Stimulated activated CD8-positive, alpha-beta memory T cell treated with anti-CD3 and anti-CD28 coated beads, Interleukin-15, amount 100 ng/mL, for 48 hours (primary cell): ENCODE measurements at places on chromosomes 6 and 20.

- DNase-seq, result no peak
Measured at GRCh38 chr6:151044465-151045441, 179.3 kb downstream of the MTHFD1L start.

- DNase-seq, result no peak
Measured at GRCh38 chr6:40894962-40895799, 143.8 kb downstream of the UNC5CL start.

DNA sequence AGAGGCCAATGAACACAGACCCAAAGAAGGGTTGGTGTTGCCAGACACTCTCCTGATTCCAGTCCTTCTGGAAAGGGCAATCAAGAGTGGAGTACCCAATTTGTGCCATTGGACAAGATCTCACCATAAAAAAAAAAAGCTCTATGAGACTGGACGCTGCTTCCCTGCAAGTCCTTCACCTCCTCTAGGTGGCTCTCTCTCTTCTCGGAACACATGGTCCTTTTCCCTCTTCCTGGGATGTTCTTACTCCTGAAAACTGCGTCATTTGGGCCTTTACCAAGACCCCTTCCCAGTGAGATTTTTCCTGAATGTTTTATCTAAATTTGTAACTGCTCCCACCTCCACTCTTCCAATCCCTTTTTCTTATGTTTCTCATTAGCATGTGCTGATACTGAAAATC, 280.8 kb downstream of the FOXA2 start:
- no peak for DNase-seq

DNA sequence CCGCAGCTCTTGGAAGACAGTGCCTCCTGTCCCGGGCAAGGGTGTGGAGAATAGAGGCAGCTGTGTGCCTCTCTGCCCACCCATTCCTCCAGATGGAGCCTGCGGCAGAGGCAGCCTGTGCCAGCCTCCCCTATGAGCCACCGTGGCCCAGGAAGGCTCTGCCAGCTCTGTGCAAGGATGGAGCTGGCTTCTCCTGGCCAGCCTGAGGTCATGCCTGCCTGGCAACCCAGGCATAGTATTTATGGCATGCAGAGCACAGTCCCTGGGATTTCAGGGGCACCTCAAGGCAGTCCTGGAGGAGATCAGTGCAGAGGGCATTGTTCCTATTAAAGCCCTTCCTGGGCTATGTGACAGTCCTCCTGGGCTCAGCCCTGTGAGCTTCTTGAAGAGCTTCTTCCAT, 1.5 kb downstream of the EPB41L1 start:
- DNase-seq, result no peak

DNA sequence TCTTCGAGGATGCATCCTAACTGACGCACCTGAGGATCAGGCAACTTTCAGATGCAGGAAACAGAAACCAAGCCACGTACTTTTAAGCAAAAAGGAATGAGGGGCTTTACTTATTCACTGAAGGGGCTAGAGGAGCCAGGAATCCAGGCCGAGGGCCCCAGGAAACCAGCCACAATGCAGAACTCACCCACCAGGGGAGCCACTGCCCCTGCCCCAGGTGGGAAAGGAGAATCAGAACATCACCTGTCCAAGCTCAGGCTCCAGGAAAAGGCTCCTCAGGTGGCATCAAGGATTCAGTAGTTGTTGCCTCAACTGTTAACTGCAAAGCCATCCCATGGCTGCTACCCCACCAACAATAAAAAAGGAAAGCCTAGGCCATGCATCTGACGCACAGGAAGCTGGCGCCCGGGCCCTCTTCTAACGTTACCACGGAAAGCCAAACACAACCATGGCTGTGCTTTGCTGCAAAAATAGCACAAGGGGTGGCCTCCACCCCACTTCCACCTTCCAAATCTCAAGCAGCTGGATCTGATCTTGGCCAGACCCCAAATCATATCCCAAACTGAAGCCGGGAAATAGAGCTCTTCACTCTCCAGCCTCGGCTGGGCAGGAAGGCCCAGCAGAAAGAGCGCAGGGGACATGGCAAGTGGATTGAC, 121.0 kb downstream of the PREX1 start:
- DNase-seq, result no peak

DNA sequence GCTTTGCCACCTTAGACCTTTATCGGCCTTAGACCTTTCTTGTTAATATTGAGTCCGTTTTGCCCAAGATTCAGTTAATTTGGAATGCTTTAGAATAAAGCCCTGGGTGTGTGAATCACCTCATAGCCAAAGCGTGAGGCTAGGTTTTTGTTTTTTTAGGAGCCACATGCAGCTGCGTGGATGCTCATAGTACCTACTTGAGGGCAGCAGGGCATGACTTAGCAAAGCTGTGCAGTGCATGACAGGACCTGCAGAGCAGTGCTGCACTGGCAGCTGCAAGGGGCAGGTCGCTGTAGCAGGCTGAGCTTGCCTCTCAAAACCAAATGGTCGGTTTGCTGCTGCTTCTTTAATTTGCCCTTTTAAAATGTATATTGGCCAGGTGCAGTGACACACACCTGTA, 116.1 kb downstream of the JAG1 start:
- DNase-seq, result no peak

- no peak for DNase-seq
Measured at GRCh38 chr20:64011366-64011779, 24.6 kb upstream of the C20orf204 start.

DNA sequence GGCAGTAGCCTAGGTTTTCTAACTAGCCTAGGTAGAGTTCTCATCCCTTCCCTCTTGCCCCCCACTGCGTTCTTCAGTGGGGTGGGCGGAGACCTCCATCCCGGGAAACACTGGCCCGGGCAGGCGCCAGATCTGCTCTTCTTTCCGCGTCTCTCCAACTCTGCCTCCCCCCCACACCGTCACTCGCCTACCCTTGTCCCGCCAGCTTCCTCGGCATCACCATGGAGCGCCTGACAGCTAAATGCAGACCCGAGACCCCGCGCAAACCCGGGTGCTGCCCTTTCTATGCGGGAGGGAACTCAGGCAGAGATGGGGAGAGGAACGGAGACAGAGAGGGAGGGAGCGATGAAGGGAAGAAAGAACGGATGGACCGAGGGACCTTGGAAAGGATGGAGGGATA, 1494.8 kb upstream of the DEFB115 start:
- DNase-seq, result no peak

DNA sequence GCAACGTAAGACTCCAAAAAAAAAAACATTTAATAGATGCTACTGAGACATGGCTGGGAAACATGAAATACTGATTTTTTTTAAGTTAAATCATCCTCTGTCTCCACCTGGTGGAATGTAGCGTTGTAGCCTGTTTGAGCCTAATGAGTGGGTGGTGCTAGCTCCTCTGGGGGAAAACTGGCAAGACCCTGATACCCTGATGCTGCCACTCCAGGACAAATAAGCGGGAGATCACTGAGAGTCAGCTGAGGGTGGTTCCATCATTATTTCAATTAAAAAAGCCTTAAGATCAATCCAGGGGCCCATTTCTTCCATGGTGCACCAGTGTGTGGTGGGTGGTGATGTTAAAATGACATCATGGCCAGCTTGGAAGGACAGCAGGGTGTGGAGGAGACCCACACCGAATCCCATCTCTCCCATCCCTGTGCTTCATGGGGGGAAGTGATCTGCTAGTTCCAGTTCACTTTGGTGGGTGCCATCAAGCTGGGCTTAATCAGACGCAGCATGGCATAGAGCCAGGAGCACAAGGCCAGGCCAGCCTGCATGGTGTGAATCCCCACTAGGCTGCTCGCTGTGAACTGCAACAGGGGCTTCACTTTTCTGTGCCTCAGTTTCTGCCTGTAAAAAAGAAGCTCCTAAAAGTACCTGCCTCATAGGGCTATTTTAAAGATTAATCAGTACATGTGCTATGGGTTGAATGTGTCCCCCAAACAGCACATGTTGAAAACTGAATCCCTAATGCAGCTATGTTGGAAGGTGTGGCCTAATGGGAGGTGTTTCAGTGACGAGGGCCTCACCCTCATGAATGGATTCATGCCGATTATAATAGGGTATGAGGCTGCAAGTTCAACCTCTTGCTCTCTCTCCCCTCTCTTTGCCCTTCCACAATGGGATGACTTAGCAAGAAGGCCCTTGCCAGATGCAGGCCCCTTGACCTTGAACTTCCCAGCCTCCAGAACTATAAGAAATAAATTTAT, 13.0 kb upstream of the MRPS10 start:
- no peak for DNase-seq

DNA sequence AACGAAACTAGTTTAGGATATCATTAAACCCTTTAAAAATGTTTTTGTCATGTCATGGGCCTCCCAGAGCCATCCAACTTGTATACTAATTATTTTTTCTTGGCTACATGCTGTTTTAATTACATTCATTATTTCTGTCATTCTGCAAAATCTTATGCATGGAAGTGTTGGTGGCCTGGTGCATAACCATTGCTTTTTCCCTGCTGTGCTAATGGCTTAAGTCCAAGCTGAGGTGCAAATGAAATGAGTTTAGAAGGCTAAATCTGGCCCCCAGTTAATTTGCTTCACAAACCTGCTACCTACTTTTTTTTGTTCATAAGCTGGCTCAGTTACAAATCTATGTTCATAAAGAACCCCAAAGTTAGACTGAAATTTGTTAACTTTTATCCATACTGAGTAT, 1249.9 kb downstream of the EPHA7 start:
- DNase-seq, result no peak

DNA sequence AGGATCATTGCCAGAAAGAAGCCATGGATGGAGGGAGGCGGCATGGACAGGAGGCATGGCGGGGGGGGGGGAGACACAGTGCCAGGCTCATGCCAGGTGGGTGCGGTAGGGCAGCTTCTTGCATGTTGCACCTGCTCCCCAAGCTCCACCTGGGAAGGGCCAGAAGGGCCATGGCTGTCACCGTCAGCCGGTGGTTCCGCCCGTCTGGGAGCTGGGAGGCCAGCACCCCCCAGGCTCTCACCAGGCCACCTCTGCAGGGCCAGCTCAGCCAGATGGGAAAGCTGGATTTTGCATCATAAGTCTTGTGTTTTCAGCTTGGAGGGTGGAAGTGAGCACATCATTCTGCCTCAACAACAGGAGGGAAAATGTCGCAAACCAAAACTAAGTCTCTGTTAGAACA, 404.7 kb downstream of the TAF4 start:
- DNase-seq, result no peak

- no peak for DNase-seq
Measured at GRCh38 chr6:1724616-1725015, 114.9 kb downstream of the FOXC1 start.

GRCh38 chr20:4261333-4262284, 246.3 kb upstream of the RNF24 start:
- DNase-seq, result no peak

GRCh38 chr20:46174469-46175126, 56.5 kb downstream of the CD40 start:
- DNase-seq, result peak; percentile 50

DNA sequence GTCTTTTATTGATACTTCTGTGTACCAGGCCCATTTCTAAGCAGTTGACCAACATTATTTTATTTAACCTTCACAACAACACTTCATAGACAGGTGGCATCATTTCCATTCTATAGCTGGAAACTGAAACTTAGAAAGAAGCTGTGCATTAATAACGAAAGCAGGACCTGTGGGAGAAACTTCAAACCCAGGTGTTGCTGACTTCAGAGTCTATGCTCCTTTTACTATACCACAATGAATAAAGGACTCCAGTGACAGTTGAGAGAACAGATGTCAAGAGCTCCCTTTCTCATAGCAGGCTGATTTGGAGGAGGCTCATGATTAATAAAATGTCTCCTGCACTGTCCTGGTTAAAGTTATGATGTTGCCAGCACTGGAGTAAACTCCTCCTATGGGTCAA, 56.6 kb upstream of the POU3F2 start:
- DNase-seq, result no peak

DNA sequence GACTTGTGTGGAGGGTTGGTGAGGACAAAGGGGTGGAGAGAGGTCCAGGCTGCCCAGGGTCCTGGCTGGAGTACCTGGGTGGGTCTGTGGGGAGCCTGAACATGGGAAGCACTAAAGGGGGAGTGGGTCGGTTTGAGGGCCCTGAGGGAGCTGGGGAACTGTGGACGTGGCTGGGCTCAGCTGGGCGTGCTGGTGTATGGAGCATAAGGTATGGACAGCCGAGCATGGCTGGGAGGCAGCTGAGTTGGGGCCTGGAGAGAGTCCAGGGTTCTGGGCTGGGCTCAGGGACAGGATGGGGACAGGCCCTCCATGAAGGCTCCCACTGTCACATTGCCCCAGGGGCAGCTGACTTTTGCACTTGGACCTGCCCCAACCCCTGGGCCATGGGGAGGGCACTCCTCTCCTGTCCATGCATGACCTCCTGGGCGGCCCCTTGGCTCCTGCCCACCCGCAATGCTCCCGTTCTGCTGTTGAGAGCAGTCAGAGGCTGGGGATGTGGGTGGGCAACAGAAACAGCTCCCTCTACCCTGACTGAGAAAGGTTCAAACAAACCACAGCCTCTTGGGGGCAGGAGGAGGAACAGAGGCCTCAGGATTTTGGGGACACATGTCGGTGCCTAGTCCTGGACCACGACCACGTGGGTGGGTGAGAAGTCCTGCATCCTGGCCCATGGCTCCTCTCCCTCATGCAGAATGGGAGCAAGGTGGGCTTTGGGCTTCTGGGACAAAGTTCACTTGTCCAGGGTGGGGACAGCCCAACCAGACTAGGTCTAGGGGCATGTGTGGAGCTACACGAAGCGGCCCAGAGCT, 4.5 kb downstream of the C20orf204 start:
- no peak for DNase-seq

DNA sequence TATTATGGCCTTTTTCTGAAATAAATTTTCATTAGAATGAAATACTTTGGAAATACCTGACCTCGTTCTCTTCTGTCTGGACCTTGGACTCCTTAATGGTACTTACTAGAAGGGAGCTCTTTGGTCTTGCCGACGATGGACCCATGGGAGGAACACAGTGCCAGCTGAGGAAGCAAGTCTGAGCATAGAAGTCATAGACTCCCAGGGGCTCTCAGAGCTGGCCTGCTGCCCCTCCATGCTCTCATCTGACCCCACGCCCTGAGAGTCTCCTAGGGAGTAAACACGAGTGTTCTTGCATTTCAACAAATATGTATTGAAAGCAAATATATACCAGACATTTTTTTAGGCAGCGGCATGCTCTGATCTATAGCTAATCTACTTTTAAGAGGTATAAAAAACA, 87.8 kb downstream of the PLEKHG1 start:
- no peak for DNase-seq

GRCh38 chr6:154661768-154662167, 71.4 kb upstream of the SCAF8 start:
- no peak for DNase-seq

- no peak for DNase-seq
Measured at GRCh38 chr20:44400671-44400969, 45.1 kb downstream of the HNF4A start.

GRCh38 chr6:100176311-100176950, 182.4 kb upstream of the MCHR2 start:
- DNase-seq, result no peak

- no peak for DNase-seq
Measured at GRCh38 chr6:82597201-82597600, 233.6 kb downstream of the TPBG start.

- no peak for DNase-seq
Measured at GRCh38 chr6:36805917-36806316, 33.3 kb downstream of the CPNE5 start.

GRCh38 chr6:137387096-137387764, 107.0 kb downstream of the OLIG3 start:
- DNase-seq, result no peak
